ENCODE measurements at places on chromosomes 12 and 14. TPM values are rescaled to one million over a fixed set of nuclear protein-coding genes. Genes with fewer than 3 reads are reported as not detected.

GRCh38 chr12:29743801-29744200 is 39.9 kb downstream of the TMTC1 start:
- peak; percentile 77 for DNase-seq

- DNase-seq, result no peak
These were observed 14.4 kb downstream of the PLEKHG7 start for GRCh38 chr12:92717202-92717601.

The SMCO2 gene
- total RNA-seq, result not detected

- DNase-seq, result no peak
These were observed 45.3 kb upstream of the OXA1L start for GRCh38 chr14:22721213-22721612.

The DYRK2 gene
- 51.6 TPM for total RNA-seq

The BDKRB2 gene
- 0.03 TPM for total RNA-seq

DNA sequence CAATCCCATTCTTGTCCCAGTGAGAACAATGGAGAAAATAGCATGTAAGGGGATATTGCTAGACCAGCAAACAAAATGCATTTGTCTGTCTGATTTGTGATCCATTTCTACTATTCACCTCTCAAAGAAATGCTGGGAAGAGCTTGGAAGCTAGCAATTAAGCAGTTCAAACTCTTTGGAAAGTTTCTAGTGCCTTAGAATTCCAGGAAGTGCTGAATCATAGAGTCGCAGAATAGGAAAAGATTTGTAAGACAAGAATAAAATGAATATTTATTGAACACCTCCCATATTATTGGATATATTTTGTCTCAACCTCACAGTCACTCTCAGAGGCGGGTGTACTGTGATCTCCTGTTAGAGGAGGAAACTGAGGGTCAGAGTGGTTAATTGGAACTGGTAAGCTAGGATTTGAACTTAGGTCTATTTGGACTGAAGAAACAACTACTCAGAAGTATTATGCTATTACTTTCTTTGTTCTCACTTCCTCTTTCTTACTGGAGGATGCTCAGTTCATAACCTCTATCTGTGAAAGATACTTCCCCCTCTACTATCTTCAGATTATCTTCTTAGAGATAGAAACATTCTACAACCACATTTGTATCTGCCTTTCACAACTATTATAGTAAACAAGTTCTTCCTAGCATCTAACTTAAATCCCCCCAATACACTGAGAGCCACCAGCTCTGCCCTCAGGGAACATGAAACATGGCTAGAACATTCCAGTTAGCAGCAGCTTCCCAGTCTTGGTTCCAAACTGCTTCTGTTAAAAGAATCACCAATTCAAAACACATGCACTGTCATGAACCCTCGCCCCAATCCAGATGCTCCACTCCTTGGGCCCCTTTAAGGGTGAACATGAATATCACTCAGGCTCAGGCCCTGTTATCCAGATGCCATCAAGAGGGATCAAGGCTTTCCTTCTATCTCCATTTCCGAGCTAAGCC is 64.2 kb downstream of the DRAM1 start:
- DNase-seq, result no peak

DNA sequence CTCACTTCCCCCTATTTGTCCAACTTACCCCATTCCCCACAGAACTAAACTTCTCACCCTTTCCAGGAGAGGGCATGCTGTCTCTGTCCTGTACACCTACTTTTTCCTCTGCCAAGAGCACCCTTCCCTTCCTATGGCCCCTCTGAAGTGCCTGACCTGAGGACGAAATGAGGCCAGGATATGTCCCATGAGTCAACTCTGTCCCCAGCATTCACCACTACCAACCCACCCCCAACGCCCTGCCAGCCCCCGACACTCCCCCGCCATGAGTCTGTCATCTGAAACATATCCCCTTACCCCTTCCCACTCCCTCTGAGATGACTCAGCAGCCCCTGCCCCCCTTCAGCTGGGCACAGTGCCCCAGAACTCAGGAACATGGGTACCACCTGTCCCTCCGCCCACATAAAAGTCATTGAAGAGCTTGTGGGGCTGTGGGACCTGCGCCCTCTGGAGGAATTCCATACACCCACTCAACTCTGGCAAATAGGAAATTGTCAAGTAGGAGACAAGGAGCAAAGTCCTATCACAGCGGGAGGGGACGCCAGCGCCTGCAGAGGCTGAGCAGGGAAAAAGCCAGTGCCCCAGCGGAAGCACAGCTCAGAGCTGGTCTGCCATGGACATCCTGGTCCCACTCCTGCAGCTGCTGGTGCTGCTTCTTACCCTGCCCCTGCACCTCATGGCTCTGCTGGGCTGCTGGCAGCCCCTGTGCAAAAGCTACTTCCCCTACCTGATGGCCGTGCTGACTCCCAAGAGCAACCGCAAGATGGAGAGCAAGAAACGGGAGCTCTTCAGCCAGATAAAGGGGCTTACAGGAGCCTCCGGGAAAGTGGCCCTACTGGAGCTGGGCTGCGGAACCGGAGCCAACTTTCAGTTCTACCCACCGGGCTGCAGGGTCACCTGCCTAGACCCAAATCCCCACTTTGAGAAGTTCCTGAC is 26.3 kb downstream of the ITGA7 start:
- peak; percentile 89 for DNase-seq

- no peak for DNase-seq
These were observed 446.1 kb downstream of the ZFP36L1 start for GRCh38 chr14:68346556-68347343.

GRCh38 chr12:81949841-81950308 is 190.7 kb upstream of the PPFIA2 start:
- DNase-seq, result no peak

- no peak for DNase-seq
These were observed 187.5 kb upstream of the RTL1 start for GRCh38 chr14:101090976-101091375.

DNA sequence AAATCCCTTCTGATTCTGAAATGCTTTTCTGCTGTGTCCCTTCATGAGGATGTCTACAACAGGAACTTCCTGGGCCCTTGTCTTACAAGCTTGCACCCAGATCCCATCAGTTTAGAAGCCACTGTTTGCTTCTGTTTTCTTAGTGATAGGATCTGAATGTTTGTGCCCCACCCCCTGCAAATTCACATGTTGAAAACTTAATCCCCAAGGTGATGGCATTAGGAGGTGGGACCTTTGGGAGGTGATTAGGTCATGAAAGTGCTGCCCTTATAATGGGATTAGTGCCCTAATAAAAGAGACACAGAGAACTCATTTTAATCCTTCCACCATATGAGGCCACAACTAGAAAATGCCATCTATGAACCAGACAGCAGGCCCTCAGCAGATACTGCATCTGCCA is 36.0 kb upstream of the GNPNAT1 start:
- DNase-seq, result no peak

GRCh38 chr12:49776413-49776812 is 35.1 kb downstream of the TMBIM6 start:
- DNase-seq, result peak; percentile 93

The MAGOHB gene
- 65.2 TPM for total RNA-seq

DNA sequence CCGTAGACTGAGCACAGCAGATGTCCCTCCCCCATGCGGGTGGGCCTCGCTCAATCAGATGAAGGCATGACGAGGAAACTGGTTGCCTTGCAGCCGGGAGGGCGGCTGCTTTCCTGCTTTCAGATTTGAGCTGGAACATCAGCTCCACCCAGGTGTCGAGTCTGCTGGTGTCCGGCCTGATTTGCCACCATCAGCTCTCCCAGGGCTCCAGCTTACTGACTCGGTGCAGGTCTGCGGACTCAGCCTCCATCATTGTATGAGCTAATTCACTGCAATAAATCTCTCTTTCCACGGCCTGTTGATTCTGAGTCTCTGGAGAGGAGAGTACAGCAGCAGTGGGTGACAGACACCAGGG is 156.2 kb downstream of the KIF26A start:
- peak; percentile 30 for DNase-seq

DNA sequence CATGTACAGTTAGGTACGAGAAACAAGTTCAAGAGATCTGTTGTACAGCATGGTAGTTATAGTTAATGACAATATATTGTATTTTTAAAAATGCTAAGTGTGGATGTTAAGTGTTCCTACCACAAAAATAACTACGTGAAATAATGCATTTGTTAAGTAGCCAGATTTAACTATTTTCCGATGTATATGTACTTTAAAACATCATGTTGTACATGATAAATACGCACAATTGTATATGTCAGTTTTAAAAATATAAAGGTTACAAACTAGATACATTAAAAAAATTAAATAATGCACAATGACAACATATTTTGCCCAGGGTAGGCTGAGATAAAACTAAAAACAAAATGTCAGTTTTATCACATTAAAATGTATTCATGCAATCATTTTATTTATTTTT is 285.1 kb upstream of the DCN start:
- DNase-seq, result no peak

The NKX2-1 gene
- total RNA-seq, result not detected

The CDC42BPB gene
- total RNA-seq, result 43.4 TPM

- DNase-seq, result no peak
These were observed 8.7 kb upstream of the PPP1R13B start for GRCh38 chr14:103856105-103856504.

The AHNAK2 gene
- 1.6 TPM for total RNA-seq

GRCh38 chr14:53692451-53692850 is 264.2 kb downstream of the BMP4 start:
- peak; percentile 57 for DNase-seq

- DNase-seq, result no peak
These were observed 140.2 kb downstream of the FUT8 start for GRCh38 chr14:65552724-65553123.

The PPP4R4 gene
- 35.5 TPM for total RNA-seq

- DNase-seq, result no peak
These were observed 38.1 kb upstream of the FAM181A start for GRCh38 chr14:93888995-93889394.

DNA sequence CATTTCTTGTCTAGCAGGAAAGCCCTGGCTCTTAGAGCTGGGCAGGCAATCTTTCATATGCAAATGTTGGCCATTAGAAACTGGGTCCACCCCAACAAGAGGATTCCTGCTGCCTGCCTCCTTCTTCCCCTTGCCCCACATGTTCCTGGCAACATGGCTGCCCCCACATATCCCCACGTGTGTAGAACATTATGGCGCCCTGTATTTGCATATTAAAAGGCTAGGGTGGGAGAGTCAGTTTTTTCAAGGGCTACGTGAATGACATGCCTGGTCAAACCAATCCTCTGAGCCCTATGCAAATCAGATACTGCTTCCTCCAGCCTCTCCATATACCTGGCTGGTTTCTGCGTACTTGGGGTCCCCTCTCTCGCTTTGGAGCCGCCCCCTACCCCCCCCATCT is 514.0 kb downstream of the FUT8 start:
- DNase-seq, result no peak
